ENCODE measurements at places on chromosomes 1 and 21. TPM values are rescaled to one million over a fixed set of nuclear protein-coding genes. Genes with fewer than 3 reads are reported as not detected.
A peak's percentile ranks its signal among the peaks of the same experiment; 100 is the strongest.

GRCh38 chr1:41847733-41848132, 71.0 kb downstream of the HIVEP3 start:
- DNase-seq = no peak

- no peak for DNase-seq
These were observed 373.5 kb upstream of the ADGRL4 start for GRCh38 chr1:79380078-79380477.

DNA sequence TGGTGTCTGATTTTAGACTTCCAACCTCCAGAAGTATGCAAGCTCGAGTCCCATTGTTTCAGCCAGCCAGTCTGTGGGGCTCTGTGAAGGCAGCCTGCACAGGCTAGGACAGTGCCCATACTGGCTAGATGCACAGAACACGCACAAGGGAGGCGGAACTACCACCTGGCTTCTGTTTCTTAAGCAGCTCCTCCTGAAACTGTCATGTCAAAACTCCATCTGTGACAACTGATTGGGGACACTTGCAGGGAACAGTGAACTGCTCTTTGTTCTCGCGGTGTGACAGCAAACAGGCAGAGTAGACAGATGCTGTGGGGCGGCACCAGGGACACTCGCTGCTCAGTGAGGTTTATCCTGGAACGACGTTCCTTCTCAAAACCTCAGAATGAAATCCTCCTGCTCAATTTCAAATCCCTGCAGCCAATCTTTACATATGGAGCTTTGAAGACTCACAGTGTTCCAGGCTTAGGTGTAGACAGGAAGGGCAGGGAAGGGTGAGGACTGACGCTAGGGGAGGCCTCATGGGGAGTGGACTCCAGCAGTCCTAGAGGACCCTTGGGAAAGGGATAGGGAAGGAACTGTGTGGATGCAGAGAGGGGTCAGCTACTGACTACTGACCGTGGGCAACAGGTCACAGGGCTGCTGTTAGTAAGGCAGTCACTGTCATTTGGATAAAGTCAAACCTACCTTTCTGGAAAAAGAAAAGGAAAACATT, 73.8 kb downstream of the ERG start:
- DNase-seq = no peak

DNA sequence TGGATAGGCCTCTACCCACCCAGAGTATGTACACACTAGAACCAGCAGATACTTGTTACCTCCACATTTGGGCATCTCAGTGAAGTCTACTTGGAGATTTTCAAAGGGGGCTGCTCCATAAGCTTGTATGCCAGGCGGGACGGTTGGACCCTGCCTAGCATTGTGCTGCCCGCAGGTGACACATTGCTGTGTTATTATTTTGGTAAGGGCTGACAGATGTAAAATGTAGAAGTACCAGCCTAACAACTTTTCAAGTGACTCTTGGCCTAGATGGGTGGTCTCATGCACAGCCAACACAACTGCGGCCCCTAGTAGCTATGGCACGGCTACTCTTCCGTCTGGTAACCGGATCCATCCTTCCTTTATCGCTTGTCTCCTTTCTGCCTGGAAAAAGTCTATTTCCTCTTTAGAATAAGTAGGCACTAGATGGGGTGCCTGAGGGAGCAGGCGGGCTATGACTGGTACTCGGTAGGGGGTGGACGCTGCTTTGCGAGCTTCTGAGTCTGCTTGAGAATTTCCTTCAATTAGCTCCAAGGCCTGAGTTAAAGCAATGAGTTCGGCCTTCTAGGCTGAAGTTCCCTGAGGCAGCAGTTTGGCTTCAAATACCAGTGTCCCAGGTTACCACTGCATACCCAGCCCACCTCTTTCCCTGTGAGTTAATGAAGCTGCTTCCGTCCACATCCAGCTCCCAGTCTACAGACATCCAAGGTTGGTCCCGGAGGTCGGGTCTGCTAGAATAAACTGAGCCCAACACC, 405.3 kb downstream of the TGFB2 start:
- no peak for DNase-seq

GRCh38 chr1:225848030-225848955, 33.9 kb downstream of the TMEM63A start:
- peak; percentile 46 for DNase-seq

GRCh38 chr1:36884029-36884701, 150.2 kb downstream of the GRIK3 start:
- no peak for DNase-seq

GRCh38 chr21:16420031-16420724, 690.4 kb downstream of the USP25 start:
- DNase-seq = peak; percentile 68

DNA sequence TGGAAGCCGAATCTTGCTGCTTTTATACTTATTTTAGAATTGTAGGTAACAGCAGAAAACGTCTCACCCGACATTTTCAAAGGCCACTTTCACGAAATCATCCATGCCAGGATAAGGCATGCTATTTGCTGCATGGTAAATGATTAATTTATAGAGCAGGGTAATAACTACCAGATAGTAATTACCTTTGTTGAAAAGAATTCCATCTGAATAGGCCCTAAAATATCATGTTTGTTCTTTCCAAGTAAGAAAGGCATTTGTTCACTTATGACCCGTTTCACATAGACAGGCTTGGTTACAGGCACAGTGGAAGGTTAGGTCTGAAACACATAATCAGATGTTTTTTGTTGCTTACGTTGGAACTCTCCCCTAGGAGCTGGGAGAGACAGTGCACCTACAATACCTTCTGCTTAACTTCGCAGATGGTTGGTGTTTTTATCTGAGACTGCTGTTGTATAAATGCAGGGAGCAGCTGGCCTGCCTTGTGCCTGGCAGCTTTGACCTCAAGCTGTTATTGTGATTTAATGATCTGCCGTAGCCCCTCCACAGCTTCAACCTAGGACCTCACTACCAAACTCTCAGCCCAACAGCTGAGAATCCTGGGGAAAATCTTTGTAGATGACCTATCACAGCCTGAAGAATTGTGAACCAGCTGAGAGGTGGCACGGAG, 1.6 kb downstream of the SLC44A3 start:
- DNase-seq = no peak

DNA sequence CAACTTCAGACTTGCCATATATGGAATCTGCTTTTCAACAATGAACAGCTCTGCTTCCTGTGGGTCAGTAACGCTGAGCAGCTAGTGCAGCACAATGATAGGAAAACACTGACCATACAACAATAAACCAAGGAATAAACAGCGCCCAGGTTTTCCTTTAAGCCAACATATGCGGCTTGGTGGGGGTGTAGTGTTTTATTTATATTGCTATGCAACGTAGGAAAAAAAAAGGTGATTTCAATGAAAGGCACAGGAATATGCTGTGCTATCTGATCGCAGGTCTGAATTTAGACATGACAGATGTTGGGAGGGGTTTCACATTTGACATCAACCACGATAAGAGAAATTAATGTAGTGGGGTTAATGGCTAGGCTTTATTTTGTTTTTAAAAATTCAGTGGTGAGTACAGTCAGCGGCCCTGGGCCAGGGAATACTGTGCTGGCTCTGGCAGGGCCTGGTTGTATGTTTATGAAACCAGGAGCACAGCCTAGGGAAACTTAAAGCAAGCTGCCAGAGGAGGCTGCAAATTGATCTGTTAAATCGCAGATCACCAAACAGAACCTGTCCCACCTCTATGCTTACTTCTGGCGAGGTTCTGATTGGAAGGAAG, 4.3 kb downstream of the TSPAN2 start:
- DNase-seq = no peak

The ZYG11A gene
- polyA plus RNA-seq = 0.01 TPM

The ETV3L gene
- polyA plus RNA-seq = not detected

The S100A7 gene
- polyA plus RNA-seq = 0.47 TPM

The FAM131C gene
- not detected for polyA plus RNA-seq

The HAO2 gene
- not detected for polyA plus RNA-seq

The GART gene
- 36.6 TPM for polyA plus RNA-seq

The TSPAN1 gene
- polyA plus RNA-seq = 174 TPM

The KCNK2 gene
- 0.05 TPM for polyA plus RNA-seq

The LCE2C gene
- not detected for polyA plus RNA-seq

All from lung (tissue), 17 donors.